NCI-H1092 treated with DMSO at 0.1 percent for 48 hours (cell line): ENCODE measurements at places on chromosomes 2 and 18.
A peak's percentile ranks its signal among the peaks of the same experiment; 100 is the strongest.

DNA sequence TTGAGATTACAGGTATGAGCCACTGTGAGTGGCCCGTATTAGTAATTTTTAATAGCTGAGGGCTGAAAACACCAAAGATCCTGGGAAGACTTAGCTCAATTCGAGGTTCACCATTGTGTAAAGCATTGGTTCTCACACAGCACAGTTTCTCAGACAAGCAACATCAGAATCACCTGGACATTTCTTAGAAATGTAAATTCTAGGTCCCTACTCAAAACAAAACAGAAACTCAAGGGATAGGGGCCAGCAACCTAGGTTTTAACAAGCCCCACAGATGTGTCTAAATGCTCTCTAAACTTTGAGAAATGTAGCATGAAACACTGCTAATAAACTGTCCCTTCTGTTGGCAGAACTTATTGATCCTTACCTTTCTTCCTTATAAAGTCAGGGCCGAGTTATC, 681.2 kb downstream of the RNF144A start:
- no peak for DNase-seq

DNA sequence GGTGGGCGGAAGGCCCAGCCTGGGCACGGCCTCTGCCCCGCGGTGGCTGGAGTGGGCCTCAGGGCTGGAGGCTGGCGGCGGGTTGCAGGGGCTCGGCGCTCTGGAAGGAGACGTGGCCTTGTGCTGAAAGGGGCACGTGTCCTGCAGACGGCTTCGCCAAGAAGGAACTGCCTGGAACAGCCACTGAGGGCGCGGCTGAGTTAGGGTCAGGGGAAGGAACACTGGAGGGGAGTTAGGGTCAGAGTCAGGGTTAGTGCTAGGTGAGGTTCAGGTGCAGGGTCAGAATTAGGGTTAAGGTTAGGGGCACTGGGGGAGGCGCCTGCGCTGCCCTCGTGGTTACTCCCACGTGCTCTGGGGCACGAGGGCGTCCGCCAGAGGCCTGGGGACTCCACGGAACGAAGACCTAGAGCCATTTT, 933 bp upstream of the ADNP2 start:
- DNase-seq, result no peak

- no peak for DNase-seq
These were observed 230.3 kb upstream of the SLC14A2 start for GRCh38 chr18:45384962-45385315.

DNA sequence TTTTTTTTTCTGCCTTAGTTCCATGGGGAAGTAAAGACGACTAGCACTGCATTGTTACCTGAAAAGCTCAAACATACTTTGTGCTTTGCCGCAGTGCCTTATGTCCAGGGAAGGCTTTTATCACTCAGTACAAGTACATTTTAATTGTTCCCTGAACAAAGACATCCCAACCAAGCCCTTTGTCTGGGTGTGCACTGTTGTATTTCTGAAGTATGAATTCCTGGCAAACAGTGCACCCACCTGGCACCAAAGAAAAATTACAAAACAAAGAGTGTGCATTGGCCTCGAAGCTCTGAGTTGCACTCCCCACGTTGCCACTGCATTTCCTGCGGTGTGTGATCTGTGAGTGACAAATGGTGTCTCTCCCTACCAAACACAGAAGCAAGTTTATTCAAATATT, 858.5 kb upstream of the PIK3C3 start:
- peak; percentile 77 for DNase-seq

GRCh38 chr2:219661197-219661954, 33.9 kb downstream of the SLC4A3 start:
- DNase-seq, result no peak

GRCh38 chr2:229340086-229340760, 69.1 kb upstream of the PID1 start:
- DNase-seq, result no peak

- DNase-seq, result no peak
These were observed 361.9 kb downstream of the CYRIA start for GRCh38 chr2:16303761-16304160.

- no peak for DNase-seq
These were observed 409.4 kb upstream of the ETAA1 start for GRCh38 chr2:66987733-66988132.
